Stimulated activated CD8-positive, alpha-beta memory T cell treated with anti-CD3 and anti-CD28 coated beads, Interleukin-7, amount 100 ng/mL, for 1 hour (primary cell): ENCODE measurements at places on chromosomes 5 and 9.

DNA sequence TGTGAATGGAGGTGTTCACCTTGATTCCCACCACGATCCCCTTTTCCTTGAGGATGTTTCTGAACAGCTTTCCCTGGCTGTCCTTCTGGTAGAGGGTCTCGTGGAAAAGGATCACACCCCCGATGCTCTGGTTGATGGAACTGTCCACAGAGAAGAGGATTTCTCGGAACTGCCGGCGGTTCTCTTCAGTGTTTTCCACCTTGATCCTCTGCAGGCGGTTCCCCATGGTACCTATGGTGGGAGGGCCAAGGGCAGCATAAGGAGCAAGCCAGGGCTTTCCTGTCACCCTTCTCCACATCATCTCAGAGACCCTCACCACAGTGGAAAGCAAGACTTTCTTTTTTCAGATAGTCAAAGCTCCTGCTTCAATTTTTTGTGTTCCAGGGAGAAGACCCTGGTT, 5.8 kb downstream of the ALDOB start:
- DNase-seq: no peak

DNA sequence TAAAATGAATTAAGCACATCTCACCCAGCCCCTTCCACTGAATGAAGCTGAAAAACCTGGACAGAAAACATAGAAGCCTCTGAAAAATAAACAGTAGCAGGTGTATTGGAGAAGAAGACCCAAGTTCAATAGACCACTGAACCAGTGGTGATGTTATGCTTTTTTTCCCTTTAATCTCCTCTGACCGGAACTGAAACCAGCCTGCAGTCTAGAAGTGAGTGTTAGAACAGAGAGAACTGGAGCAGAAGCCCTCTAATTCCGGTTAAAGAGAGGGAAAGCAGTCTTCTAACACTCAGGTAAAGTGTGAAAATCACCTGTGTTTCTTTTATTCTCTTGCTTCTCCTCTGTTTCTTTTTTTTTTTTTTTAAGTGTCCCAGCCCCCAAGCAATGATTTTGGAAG, 83.5 kb upstream of the CCL21 start:
- no peak for DNase-seq

DNA sequence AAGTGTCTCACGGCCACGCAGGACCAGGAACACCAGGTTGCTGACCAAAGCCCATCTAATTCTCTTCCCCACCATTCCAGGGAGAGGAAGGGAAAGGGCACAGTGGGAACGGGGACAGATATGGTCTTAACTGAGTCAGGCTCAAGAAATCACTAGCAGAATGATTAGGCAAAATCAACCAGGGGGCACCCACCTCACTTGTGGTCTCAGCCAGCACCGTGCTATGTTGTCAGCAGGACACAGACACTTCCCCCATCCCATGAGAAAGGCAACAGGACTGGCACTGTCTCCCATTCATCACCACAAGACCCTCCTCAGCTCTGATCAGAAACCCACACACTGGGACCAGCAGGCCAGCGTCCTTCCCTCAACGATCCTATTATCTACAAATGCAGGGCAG, 2.9 kb downstream of the BICD2 start:
- DNase-seq: no peak

DNA sequence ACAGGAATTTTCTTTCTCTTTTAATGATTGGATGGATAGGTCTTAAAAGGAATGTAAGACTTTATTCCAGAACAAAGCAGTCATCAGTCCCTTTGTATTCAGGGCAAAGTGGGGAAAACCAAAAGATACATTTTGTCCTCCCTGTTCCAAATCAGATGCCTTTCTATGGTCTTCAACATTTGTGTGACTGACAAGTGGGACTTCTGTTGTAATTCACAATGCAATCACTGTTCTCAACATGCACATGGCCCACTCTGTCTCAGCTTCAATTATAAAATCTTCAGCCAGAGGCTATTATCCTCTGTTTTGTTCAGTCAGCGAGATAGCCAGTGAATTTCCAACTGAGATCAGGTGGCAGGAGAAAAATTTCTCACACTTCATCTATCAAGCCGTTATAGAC, 95.5 kb upstream of the ERBIN start:
- DNase-seq: no peak

DNA sequence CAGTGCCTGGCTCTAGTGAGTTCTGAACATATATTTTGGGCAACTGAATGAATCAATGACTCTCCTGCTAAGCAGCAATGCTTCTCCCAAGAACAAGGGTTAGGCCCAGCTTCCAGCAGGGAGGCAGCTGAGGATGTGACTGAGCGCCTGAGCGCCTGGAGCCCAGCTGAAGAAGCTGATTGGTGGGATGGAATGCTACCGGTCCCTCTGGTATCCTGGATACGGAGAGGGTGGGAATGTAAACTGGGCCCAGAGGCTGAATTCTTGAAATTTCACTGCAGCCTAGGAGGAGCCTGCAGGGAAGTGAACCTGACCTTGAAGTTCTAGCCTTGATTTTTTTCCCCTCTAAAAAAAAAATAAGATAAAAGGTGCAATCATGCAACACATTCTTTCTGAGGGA, 43.2 kb downstream of the WWC1 start:
- no peak for DNase-seq

DNA sequence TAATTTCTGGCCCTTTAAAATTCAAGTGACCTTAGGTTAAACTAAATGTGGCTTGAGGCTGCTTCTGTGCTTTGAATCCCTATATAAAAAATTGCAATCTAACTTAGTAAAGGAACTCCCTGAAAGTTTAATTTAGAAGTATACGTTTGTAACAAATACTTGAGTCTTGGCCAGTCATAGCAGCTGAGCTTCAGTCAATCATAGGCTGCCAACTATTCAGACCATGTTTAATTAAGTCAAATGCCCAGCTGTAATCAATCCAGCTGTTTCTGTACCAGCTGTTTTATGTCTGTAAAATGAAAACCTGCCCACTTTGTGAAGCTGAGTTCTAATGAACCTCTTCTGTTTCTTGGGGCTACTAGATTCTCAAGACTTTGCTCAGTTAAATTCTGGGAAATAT, 760.1 kb downstream of the MAT2B start:
- no peak for DNase-seq

DNA sequence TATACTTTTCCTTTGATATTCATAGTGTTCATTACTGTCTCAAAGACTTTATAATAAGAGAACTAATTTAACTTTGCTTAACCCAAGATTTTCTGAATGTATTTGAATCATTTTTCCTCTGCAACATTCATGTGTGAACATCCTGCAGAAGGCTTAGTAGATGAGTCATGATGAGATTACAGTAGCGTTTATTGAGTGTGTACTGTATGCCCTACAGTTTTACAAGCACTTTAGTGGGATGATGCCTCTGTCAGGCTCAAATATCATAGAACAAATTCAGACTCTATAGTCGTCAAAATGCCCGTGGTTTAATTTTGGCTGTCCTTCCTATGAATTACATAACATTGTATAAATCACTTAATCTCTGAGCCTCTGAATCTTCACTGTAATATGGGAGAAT, 41.2 kb downstream of the FYB1 start:
- DNase-seq: no peak
